ENCODE measurements at places on chromosomes 1 and 21. TPM values are rescaled to one million over a fixed set of nuclear protein-coding genes. Genes with fewer than 3 reads are reported as not detected.

DNA sequence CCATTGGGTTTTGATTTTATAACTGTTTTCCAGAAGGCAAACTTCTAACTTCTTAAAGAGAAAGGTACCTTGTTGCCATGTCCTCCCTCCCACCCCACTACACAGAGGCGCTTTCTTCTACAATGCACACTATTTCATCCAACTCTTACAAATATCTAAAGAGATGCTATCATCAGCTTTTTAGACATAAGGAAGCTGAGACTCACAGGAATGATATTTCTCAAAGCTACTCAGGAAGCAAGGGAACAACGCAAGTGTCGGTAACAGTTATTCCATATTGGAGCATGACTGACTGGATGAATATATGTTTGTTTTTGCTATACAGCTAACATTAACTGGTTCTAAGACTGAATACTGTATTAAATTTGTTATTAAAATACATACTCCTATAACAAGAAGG, 318.0 kb downstream of the SMYD3 start:
- peaks cover 2% of the 10 kb centered on the region for H3K4me1 ChIP-seq
- DNase-seq, result no peak
- H3K27me3 ChIP-seq, result no peaks in the 10 kb centered on the region
- no peak overlapping the region for H3K4me3 ChIP-seq

XCL2 gene
- not detected for total RNA-seq

- H3K27me3 ChIP-seq, result no peaks in the 10 kb centered on the region
- no peak overlapping the region for H3K27ac ChIP-seq
- no peak overlapping the region for H3K4me3 ChIP-seq
- H3K4me1 ChIP-seq, result no peaks in the 10 kb centered on the region
- no peak for DNase-seq
- H3K36me3 ChIP-seq, result no peaks in the 10 kb centered on the region
Measured at GRCh38 chr21:36973986-36974850, 7.7 kb upstream of the HLCS start.

DNA sequence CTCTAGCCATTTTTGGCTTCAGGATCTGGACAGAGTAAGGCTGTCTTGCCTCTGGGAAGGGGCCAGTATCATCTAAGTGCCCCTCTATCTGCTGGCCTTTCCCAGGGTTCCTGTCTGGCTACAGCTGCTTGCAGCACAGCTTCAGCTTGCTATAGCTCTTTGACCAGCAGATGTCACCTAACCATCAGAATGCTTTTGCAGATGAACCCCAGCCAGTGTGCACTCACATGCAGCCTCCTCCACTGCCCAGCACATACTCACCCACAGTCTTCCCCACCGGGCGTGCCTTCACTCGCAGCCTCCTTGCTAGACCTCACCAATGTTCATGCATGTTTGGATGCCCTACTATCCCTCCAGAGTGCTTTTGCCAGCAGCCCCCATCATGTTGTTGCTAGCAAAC, 769.0 kb downstream of the BRINP3 start:
- no peak overlapping the region for H3K4me3 ChIP-seq
- no peaks in the 10 kb centered on the region for H3K27me3 ChIP-seq
- H3K36me3 ChIP-seq, result no peaks in the 10 kb centered on the region
- no peak for DNase-seq
- H3K27ac ChIP-seq, result no peak overlapping the region
- H3K4me1 ChIP-seq, result no peaks in the 10 kb centered on the region
